ENCODE measurements at places on chromosomes 6 and 20.

DNA sequence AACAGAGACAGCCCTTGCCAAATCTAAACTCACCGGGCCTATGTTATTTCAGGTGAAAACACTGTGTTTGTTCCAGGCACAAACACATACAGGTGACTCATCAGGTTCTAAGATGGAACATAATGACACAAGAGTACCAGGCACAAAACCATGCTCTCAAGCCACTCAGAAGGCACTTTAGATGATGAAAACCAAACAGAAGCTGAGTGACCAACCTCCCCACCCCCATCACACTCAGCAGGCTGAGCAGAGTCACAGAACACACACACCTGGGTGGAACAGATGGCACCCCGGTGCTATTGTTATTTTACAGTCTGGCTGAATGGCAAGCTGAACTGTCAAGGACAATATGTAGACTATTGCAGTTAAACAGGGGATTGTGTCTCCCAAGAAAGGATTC lies 20.6 kb upstream of the NKX2-2 start:
- no peak for DNase-seq

- DNase-seq: no peak
These were observed 300.4 kb downstream of the LRFN2 start for GRCh38 chr6:40286721-40287120.

DNA sequence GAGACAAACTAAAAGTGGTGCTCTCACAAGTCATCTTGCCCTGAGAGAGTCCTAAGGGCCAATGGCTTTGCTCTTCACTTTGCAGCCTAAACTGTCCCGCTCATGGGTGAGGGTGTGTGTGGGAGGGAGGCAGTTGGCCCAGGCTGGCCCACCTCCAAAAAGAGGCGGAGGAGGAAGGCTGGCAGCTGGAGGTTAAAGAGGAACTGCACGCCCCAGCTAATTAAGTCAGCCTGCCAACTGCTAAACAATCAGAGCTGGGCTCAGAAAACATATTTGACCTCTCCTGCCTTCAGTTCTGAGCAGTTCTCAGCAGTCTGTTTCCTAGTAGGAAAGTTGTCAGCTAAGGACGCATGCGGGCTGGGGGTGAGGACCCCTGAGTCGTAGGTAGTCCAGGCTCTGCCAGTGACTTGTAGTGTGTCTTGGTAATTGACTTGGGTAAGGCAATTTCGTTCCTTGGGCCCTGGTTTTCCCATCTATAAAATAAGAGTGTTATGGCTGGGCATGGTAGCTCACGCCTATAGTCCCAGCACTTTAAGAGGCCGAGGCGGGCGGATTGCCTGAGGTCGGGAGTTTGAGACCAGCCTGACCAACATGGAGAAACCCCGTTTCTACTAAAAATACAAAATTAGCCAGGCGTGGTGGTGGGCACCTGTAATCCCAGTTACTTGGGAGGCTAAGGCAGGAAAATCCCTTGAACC lies 17.0 kb downstream of the GSS start:
- no peak for DNase-seq

DNA sequence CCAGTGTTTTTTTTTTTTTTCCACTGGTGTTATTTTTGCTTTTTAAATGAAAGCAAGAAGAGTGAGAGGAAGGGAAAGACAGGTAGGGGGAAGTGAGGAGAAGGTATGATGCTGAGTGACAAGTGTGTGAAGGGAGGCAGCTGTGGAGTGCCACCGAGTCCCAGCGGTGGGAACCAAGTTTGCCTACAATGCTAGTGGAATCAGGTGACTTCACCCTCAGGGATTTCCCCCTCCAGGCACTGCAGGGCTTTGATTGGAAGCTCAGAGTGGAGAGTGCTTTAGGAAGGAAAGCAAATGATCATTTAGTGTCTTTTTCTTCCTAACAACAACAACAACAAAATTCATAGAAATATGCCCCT lies 120.5 kb upstream of the ENPP5 start:
- DNase-seq: no peak

DNA sequence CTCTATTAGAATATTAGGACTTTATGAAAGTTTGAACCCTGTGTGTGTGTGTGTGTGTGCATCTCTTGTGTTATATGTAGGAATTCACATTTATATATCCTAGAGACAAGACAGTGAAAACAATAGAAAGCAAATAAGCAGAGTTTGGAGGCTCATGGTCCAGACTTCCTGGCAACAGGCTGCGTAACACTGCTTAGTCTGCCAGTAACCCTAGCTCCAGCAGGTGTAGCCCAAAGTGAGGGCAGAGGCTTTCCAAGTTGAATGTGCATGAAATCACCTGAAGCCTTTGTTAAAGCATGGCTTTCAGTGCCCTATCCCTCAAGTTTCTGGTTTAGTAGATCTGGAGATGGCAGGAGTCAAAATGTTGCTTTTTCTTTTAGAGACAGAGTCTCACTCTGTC lies 569.9 kb downstream of the KIF16B start:
- no peak for DNase-seq

GRCh38 chr6:46184114-46184513 lies 13.3 kb upstream of the ENPP5 start:
- DNase-seq: no peak

- no peak for DNase-seq
These were observed 82.8 kb downstream of the COL9A1 start for GRCh38 chr6:70219943-70220613.

DNA sequence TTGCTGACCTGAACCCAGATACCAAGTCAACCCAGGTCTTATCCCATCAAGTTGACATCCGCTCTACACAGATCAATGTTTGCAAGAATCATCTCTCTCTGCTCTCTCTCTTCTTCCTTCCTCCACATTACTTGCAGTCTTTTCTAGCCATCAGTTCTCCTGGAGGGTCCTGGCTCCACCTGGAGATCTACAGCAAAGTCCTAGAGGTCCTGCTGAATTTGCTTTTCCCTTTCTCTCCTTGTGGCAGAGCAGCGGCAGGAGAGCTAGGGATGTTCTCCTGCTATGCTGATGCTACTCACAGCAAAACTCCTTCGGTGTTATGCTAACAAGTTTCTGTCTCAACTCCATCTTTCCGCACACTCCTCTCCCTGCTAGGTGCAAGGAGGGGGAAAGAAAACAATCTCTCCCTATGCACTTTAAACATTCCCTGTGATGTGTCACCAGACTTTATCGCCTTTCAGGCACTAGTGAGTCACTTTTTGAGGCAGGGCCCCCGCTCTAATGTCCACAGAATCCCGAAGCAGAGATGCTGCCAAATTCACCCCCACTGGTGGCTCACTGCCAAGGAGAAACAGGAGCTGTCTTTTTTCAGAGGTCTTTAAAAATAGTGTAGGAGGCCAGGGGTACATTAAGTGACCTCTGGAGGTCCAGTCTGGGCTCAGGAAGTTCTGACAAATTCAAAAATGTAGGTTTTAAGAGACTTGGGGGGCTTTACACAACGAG lies 62.6 kb downstream of the FAM50B start:
- no peak for DNase-seq

- DNase-seq: no peak
These were observed 50.4 kb downstream of the NOL4L start for GRCh38 chr20:32534661-32535240.

GRCh38 chr6:66930559-66931290 lies 1223.7 kb upstream of the EYS start:
- DNase-seq: no peak

DNA sequence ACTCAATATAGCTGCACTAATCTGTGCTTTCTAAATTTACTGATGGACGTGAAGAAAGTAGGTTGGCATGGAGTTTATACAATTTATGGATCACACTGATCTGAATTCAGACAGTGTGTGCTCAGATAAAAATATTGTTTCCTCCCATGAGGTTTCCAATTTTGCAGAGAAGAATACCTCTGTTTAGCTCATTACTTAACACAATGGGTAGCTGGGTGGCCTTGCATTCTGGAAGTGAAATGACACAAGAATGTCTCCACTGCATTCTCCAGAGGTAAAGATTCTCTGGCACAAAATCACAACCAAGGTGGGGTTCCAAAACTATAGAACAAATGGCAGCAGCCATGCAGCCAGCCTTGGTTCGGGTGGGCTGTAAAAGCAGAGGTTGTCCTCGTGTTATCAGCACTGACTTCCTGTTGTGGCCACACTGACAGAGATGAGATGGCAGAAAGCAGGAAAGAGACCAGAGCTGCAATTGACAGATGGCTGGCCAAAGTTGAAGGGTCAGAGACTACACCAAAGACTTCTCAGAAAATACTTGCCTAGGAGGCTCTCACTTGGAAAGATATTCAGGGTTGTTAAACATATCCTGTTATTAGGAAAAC lies 50.2 kb downstream of the HDAC2 start:
- no peak for DNase-seq

GRCh38 chr6:114735025-114735735 lies 392.4 kb upstream of the HS3ST5 start:
- no peak for DNase-seq

- DNase-seq: no peak
These were observed 382.9 kb upstream of the CNR1 start for GRCh38 chr6:88548891-88549505.

GRCh38 chr6:2951728-2952127 lies 19.6 kb downstream of the SERPINB6 start:
- no peak for DNase-seq

DNA sequence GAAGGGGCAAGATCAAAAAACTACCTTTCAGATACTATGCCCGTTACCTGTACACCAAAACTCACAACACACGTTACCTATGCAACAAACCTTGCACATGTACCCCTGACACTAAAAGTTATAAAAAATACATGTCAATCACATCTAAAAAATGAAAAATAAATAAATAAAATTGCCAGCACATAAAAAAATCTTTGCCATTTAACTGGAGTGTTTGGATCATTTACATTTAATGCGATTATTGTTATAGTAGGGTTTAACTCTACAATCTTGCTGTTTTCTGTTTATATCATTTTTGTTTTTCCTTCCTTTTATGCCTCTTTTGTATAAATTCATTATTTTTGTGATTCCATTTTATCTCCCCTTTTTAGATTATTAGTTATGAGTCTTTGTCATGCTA lies 106.3 kb downstream of the RFX6 start:
- DNase-seq: no peak

DNA sequence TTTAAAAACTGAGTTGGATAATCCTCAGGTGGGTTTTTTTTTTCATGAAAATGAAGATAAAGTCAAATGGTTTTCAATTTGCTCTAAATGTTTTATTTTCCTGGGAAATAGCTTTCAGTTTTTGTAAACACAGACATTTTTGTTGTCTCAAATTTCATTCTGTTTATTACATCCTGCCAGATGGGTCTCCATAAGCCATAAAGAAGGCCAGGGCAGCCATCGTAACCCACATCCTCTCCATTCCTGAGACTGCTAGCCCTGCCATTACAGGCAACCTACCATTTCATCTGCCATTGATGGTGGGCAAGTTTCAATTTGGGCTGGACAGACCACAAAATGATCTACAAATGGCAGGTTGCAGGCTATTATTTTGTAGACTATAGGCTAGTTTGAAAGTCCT lies 60.8 kb downstream of the BTBD3 start:
- no peak for DNase-seq

- DNase-seq: no peak
These were observed 100.6 kb downstream of the HIVEP1 start for GRCh38 chr6:12112540-12113189.

DNA sequence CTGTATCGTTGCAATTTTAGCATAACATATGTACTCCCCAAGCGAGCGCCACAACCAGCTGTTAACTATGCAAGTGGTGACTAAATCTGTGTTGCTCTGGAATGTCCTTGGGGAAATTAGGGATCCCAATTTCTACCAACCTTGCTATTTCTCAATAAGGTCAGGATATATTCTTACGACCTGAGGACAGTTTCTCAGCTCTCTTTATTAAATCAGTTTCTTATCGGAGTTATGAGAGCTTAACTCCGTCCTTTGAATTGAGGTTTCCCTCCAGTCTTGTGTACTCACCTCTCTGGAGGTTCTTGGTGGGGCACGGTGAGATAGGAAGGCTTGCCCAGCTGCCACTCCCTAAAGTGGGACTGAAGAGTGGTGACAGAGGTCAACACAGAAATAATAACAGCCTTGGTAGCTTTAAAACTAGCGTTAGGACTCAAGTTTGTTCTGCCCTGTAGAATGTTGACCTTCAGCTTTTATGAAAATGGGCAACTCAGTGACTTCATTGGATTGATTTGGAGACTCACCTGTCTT lies 694 bp downstream of the MRPS18B start:
- no peak for DNase-seq

- no peak for DNase-seq
These were observed 68.5 kb downstream of the SH3BGRL2 start for GRCh38 chr6:79699606-79700005.

- no peak for DNase-seq
These were observed 408.4 kb upstream of the FLRT3 start for GRCh38 chr20:14745830-14746229.

GRCh38 chr6:49490633-49491032 lies 9.1 kb upstream of the GLYATL3 start:
- no peak for DNase-seq

GRCh38 chr20:44345147-44345546 lies 8.3 kb downstream of the R3HDML start:
- no peak for DNase-seq

GRCh38 chr20:61435184-61435822 lies 183.2 kb downstream of the CDH4 start:
- no peak for DNase-seq

GRCh38 chr6:12152023-12152970 lies 137.9 kb upstream of the EDN1 start:
- no peak for DNase-seq

GRCh38 chr6:43786664-43787329 lies 16.8 kb downstream of the VEGFA start:
- DNase-seq: no peak

DNA sequence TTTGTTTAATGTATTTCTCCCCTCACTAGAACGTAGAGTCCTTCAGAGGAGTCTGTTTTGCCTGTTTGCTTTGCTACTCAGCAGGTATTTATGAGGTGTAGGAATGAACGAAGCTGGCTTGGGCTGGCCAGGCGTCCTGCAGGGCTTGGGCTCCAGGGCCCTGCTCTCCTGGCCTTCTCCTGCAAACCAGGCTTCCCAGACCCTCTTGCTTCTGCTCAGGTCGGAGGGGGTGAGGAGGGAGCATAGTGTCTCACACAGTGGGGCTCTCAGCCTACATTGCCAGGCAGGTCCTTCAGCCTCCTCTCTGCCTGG lies 24.6 kb upstream of the MLN start:
- no peak for DNase-seq

- DNase-seq: no peak
These were observed 62.5 kb downstream of the CAP2 start for GRCh38 chr6:17455919-17456318.

All from activated CD8-positive, alpha-beta memory T cell treated with anti-CD3 and anti-CD28 coated beads for 48 hours (primary cell).